AG04450 (cell line): ENCODE measurements at places on chromosomes 2 and 18.

GRCh38 chr18:51751901-51752300 lies 554.4 kb upstream of the MEX3C start:
- DNase-seq = no peak

DNA sequence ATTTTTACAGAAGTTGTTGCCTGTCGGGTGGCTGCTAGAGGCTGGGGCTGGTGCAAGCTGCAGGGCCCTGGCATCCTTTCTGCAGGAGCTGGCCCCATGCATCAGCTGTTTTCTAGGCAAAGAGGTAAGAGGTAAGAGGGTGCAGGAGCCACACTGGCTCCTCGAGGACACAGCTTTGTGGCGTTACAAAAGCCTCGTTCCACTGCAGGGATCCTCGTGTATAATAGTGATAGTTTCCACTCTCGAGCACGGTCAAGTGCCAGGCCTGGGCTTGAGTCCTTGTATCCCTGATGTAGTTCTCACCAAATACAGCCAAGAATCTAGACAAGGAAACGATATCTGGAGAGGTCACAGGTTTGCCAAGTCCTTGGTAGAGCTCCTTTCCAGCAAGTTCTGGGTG lies 33.2 kb upstream of the FHOD3 start:
- DNase-seq = no peak

GRCh38 chr2:170830166-170830565 lies 13.5 kb downstream of the GAD1 start:
- DNase-seq = no peak

GRCh38 chr2:121272596-121272995 lies 12.4 kb downstream of the TFCP2L1 start:
- DNase-seq = no peak

- DNase-seq = no peak
These were observed 75.0 kb downstream of the CD226 start for GRCh38 chr18:69872661-69873060.

DNA sequence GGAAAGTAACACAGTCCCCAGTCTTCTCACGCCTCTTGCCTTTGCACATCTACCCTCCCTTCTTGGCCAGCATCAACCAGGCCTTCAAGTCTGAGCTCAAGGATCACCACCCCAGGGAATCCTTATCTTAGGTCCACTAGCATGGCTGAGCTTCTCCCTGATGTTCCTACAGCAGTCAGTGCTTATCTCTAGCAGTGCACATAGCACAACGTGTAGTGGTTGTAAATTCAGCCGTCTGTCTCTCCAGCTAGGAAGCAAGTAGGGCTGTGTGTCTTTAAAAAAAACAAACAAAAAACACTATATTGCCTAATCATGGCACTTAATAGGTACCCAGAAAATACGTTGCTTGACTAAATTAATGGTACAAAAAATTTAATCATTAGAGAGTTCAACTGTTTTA lies 29.2 kb downstream of the KCNG3 start:
- no peak for DNase-seq

GRCh38 chr18:63971320-63972001 lies 1.6 kb downstream of the SERPINB8 start:
- no peak for DNase-seq

DNA sequence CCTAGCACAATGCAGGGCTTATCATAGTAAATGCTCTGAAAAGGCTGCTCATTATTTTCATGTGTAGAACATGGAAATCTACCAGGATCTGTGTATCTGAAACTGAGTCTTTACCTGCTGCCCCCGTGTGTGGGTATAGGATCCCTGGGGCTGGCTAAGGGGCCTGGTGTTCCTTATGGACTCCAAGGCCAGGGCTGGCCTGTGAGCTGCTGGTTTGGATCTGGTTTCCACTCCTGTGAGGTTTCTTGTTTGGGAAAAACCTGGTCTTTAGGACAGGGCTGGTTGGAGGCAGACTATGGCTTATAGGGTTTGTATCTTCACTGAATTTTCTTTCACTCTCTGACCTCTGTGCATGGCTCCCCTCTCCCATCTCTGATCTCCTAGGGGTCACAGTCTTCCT lies 80.8 kb downstream of the DYSF start:
- DNase-seq = no peak

DNA sequence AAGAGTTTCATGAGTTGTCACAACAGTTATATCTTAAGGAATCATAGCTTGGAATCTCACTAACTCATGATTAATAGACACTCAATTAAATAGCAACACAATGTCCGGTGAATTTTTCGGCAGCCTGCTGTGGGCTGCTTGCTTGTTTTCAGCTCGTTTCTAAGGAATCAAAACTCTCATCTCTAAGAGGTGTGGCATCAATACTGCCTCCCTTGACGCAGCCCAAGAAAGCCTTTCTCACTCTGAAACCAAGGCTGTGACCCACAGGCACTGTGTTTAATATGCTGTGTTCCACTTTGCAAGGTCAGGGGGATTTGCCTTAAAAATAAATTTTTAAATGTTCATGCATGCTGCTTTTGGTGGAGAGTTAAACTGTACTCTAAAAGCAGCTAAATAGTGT lies 5.4 kb downstream of the DCC start:
- no peak for DNase-seq

GRCh38 chr18:10508591-10508990 lies 17.2 kb upstream of the NAPG start:
- no peak for DNase-seq

- DNase-seq = no peak
These were observed 4.9 kb upstream of the SLC14A1 start for GRCh38 chr18:45719106-45719505.

GRCh38 chr18:59149007-59149406 lies 9.3 kb downstream of the SEC11C start:
- DNase-seq = no peak

DNA sequence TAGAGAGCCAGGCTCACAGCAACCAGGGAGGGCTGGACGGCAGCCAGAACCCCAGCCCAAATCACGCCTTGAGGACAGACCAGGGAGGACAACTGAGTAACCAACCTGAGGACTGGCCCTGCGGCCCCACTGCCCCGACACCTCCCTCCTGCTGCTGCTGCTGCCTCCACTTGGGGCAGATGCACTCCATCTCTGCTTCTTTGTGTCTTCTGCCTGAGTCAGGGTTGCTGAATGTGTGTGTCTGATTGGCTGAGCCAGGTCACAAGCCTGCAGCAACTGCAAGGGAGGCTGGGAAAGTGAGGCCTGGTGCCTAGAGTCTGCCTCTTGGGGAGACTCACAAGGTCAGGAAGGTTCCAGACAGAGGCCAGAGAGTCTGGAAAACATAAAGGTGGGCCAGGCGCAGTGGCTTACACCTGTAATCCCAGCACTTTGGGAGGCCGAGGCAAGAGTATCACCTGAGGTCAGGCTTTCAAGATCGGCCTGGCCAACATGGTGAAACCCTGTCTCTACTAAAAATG lies 83.4 kb downstream of the ZFP36L2 start:
- DNase-seq = no peak

- no peak for DNase-seq
These were observed 151.0 kb upstream of the COPS8 start for GRCh38 chr2:236934656-236935055.
